Lower lobe of right lung (tissue), 2 donors: ENCODE measurements at places on chromosomes 7 and 10. TPM values are rescaled to one million over a fixed set of nuclear protein-coding genes. Genes with fewer than 3 reads are reported as not detected.
A peak's percentile ranks its signal among the peaks of the same experiment; 100 is the strongest.

Gene MEOX2
- total RNA-seq = 17.1 TPM

Gene TUBAL3
- not detected for total RNA-seq

Gene LIPK
- not detected for total RNA-seq

Gene LIPM
- not detected for total RNA-seq

Gene ANXA8L1
- 15.7 TPM for total RNA-seq

Gene PRTFDC1
- total RNA-seq = 3.8 TPM

Gene LIPN
- total RNA-seq = 1.6 TPM

Gene KLF14
- total RNA-seq = not detected

Gene EIF4H
- total RNA-seq = 210 TPM

DNA sequence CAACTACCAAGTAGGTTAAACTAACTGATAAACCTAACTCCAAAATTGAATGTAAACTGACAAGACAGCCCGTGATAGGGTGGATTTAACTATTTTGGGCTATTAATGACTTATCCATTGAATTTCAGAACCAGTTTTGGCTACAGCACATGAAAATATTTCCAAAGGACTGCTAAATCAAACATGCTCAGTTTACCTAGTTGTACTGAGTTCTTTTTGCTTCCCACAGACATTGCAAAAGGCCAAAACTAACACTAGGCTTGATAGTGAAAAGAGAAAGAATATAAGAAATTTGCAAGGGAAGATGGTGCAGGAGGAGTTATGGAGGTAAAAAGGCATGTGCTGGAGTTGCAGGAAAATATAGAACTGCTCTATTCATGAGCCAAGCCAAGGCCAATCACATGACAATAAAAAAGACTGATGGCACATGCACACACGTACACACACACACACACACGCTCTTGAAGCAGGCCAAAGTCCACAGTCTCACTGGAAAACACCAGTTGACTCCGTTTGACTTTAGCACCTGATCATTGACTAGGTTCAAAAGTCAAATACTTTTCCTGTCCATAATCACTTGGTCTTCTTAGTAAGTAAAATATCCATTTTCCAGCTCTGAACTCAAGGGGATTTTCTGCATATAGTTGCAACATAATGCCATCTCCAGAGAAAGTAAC lies 76.0 kb upstream of the AGBL3 start:
- DNase-seq = no peak

DNA sequence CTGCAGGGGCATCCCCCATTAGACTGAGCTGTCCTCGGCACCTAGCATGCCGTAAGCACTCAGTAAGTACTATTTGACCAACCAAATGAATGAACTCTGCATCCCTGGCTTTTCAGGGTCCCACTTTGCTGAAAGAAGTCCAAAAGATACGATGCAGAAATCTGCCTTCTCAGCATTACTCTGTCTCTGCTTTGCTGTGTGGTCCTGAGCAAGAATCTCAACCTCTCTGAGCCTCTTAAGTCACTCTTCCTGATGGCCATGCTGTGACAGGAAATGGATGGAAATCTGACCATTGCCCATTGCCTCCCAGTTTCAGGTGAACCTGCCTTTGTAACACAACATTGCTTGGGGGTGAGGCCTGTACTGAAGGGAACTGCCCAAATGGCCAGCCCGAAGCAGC lies 48.0 kb downstream of the GPAM start:
- no peak for DNase-seq

- no peak for DNase-seq
These were observed 238.7 kb downstream of the CCSER2 start for GRCh38 chr10:84567133-84567532.

DNA sequence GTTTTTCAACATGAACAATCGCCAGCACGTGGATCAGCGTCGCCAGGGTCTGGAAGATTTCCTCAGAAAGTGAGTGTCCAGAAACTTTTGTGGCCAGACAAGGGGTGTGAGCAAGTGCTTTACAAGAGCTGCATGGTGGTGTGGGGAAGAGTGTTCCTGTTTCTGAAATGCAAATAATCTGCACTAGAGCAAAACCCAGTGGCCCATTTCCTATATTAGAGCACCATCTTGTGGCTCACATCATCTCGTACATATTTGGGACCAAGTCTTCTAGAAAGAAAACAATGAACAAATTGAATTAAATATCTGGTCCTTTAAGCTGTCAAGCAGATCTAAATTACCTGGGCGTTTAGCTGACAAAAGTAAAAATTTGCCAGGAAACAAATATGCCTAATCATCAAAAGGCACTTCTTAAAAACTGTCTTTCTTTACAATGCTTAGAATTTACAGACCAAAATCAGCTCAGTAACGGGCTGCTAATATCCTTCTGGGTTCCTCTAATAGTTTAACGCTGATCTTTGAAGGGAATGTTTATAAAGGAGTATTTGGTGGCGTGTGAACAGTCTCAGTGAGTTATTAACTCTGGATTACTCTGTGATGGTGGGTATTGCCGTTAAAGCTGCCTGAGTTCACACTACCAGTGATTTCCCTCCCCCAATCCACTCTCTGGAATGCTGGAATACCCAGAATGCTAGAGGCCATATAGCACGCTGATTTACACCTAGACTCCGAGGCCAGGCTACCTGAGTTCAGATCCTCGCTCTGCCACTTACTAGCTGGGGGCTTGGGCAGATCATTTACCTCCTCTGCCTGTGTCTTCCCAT lies 73.6 kb downstream of the SNX10 start:
- DNase-seq = peak; percentile 51

DNA sequence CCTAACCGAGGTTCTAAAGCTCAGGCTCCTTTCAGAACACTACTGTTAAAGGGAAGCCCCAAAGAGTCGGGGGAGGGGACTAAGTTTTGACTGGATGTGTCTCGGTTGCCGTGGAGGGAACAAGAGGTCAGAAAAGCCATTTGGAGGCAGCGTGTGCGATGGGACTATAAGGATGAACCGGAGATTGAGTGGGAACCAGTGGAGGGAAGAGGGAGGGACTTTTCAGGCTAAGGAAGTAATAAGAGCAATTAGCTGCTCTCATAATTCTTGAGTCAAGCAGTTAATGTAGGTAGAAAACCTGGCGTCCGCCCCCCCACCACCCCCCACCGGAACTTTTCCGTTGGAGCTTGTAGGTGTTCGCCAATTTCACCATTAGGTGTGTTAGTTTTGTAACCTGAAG lies 491 bp upstream of the AKAP9 start:
- DNase-seq = no peak

GRCh38 chr7:98204670-98205069 lies 6.6 kb upstream of the BHLHA15 start:
- no peak for DNase-seq

GRCh38 chr7:8131694-8132605 lies 130.0 kb downstream of the ICA1 start:
- no peak for DNase-seq

DNA sequence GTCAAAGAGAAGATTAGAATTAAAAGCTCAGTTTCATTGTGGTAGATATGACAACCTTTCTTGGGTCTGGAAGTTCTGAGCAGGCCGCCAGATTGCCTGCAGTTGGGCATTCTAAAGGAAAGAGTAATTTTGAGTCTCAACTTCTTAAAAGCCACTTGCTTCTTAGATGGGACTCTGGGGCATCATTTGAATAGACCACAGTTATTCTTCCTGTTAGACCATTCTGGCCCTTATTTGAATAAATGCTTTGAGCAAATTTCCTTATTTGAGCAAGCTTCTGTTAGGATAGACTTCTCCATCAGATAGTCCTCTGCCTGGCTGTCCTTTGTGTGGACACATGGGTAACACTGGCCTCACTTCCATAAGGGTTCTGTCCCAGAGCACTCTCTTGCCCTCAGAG lies 40.2 kb downstream of the SND1 start:
- no peak for DNase-seq

DNA sequence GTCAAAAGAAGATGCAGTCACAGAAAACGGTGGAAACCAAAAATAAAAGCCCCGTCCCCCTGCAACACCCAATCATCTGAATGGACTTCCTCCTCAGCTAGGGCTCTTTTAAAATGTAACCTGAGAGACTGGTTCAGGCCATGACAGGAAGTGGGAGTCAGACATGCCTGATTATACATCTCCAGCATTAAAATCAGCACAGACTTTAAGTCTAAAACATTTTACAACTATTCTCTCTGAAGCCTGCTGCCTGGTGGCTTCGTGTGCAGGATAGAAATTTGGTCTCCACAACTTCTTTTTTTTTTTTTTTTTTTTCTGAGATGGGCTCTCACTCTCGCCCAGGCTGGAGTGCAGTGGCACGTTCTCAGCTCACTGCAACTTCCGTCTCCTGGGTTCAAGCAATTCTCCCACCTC lies 30.3 kb downstream of the HACD1 start:
- DNase-seq = no peak

- no peak for DNase-seq
These were observed 39.6 kb upstream of the ZNF680 start for GRCh38 chr7:64602518-64602917.
